ENCODE measurements at places on chromosomes 5 and 9.

- no peak for DNase-seq
Measured at GRCh38 chr5:16733331-16734006, 116.7 kb upstream of the RETREG1 start.

DNA sequence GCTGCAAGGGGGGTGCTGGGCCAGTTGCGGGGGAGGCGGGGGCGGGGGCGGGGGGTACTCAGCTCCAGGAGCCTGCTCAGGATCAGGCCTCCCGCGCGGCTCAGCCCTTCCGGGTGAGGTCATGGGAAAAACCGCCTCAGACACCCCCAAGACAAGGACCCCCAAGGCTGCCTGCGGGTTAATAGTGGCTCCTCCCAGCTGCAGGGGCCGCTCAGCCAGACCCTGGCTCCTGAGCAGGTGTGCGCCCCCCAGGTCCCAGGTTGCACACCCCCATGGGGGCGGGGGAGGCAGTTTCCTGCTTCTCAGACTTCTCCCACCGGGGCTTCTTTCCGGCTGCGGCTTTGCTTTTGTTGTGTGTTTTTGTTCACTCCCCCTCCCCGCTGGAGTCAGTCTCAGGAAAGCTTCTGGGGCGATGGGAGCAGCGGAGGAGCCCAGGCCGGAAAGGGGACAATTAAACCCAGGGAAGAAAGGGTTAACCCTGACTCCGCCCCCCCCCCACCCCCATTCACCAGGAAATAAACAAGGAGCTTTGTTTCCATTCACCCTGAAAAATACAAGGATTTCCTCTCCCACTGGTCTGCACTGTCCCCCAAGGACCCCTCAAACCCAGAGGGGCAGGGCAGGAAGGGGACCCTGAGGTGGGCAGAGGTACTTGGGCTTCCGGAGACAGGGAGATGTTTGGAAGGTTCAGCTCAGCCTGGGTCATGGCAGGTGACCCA is 42.3 kb upstream of the NOTCH1 start:
- DNase-seq: no peak

- peak; percentile 66 for DNase-seq
Measured at GRCh38 chr9:131668439-131669268, 71.2 kb downstream of the RAPGEF1 start.

GRCh38 chr5:111225926-111226325 is 1.7 kb downstream of the CAMK4 start:
- DNase-seq: no peak

DNA sequence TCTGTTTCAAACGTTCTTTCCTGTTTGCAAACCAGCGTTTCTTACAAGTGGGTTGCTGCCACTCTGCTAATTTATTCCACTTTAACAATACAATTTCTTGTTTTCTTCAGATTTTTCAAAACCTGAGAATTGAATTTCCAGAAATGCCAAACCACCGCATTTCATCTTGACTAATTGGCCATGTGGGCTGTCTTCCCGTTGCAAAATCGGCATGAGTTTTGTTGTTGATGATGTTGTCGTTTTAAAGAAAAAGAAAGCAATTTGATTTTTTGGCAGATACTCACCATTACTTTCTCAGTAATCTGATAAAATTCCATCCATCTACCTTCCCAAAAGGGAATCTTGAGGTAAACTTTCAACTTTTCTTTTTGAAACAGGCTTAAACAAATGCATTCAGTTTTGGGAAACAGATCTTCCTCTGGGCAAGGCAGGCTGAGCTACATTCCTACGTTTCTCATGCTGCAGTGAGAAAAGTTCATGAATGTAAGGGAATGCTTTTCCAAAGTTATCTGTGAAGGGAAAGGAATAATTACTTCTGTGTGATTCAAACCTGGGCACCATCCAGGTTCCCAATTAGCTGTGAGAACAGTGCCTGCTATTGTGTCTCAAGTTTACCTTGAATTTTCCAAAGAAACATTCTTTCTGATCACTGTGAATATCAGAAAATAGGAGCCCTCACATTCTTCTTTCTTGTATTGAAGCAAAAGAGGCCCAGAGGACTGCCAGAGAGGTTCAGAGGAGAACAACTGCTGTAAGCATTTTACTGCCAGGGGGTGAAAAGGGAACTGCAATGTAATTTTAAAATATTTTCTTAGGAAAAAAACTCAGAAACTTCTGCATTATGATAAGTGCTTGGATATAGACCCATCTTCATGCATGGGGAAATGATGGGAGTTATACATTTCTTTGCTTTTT is 100.7 kb upstream of the TUT7 start:
- DNase-seq: no peak

GRCh38 chr5:175243441-175243840 is 200.5 kb downstream of the DRD1 start:
- DNase-seq: no peak

DNA sequence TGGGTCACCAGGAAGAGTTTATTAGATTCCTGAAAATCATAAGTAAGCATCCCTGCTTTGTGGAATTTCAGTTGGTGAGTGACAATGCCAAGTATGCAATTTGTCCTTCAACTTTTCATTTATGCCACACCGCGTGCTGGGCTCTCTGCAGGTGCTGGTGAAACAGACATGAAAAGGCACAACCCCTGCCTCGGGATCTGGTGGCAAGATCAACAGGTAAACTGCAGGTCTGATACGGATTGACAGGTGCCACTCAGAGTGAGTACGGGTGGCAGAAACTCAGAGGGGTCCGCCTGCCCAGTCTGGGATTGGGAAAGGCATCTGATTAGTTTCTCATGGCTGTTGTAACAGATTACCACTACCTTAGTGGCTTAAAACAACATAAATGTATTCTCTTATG is 40.5 kb downstream of the BOD1 start:
- no peak for DNase-seq

- no peak for DNase-seq
Measured at GRCh38 chr5:151002681-151003502, 17.5 kb upstream of the GPX3 start.

GRCh38 chr5:100877274-100877673 is 25.8 kb downstream of the ST8SIA4 start:
- DNase-seq: no peak

GRCh38 chr5:142816531-142817430 is 46.6 kb downstream of the ARHGAP26 start:
- no peak for DNase-seq

- no peak for DNase-seq
Measured at GRCh38 chr9:124797343-124798103, 20.6 kb downstream of the OLFML2A start.

- DNase-seq: no peak
Measured at GRCh38 chr5:96294884-96295202, 138.2 kb downstream of the PCSK1 start.

GRCh38 chr9:131624636-131625507 is 79.5 kb downstream of the PRRT1B start:
- no peak for DNase-seq

- DNase-seq: no peak
Measured at GRCh38 chr9:15543047-15543813, 9.6 kb upstream of the CCDC171 start.

DNA sequence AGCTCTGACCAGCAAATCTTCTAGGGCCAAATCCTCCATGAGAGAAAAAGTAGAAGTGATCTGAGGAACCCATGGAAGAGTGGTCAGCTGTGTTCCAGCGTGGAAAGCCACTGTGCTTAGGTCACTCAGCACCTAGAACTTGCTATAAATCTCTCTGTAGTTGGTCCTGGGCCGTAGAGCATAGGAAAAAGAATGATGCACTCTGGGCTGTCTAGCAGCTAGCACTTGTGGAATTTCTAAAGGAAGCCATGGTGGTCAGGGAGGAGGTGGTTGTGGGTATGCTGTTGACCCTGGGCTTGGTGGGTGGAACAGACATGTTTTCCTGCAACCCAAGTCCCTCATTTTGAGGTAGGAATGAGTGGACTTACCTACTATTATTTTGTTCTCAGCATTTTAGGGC is 48.1 kb downstream of the GGTA1 start:
- DNase-seq: no peak

- no peak for DNase-seq
Measured at GRCh38 chr5:151146061-151146460, 11.5 kb downstream of the ANXA6 start.

DNA sequence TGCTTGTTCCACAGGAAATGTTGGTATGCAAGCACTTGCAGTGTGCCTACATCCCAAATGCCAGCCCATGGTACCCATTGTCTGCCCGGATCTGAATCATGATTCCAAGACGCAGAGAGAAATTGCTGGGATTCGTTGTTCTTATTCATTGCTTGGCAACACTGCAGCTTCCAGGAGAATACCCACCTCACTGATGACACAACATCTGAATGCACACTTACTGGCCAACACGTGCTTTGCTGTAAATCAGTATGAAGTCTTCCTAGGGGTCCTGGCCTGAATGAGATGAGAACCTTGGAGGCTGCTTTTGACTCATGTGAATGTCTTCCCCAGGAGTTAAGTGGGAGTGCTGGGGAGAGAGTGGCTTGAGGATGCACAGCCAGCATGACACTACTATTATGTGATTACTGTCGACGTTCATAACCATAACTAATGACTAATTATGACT is 11.6 kb downstream of the SRD5A1 start:
- peak; percentile 38 for DNase-seq

DNA sequence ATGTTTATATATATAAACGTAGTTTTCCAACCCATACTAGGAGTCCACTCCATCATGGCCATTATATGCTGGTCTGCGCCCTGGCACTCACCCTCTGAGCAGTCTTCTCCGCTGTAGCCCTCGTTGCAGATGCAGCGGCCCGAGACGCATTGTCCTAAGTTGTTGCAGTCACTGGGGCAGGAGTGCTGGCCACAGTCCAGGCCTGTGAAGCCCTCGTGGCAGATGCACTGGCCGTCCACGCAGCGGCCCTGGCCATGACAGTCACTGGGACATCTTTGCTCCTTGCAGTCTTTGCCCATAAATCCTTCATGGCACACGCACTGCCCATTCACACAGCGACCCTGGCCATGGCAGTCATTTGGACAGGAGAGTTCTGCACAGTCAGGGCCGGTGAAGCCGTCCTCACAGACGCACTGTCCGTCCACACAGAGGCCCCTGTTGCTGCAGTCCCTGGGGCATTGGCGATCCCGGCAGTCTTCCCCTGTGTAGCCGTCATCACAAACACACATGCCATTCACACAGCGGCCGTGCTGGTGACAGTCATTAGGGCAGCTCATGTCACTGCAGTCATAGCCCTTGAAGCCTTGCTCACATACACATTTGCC is 32.1 kb downstream of the TNC start:
- no peak for DNase-seq

GRCh38 chr9:100489836-100490235 is 16.9 kb downstream of the TMEFF1 start:
- DNase-seq: no peak

GRCh38 chr9:129221233-129221632 is 43.2 kb upstream of the IER5L start:
- peak; percentile 9 for DNase-seq

DNA sequence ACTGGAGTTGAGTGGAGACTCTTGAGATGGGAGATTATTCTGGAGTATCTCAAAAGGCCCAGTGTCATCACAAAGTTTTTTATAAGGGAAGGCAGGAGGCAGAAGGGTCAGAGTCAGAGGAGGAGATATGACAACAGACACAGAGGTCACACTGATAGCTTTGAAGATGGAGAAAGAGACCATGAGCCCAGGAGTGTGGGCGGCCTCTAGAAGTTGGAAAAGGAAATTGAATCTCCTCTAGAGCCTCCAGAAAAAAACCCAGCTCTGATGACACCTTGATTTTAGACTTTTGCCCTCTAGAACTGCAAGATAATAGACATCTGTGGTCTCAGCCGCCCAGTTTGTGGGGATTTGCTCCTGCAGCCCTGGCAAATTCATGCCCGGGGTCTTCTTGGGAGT is 64.8 kb upstream of the SPTLC1 start:
- no peak for DNase-seq

GRCh38 chr9:26833792-26834191 is 58.8 kb downstream of the CAAP1 start:
- DNase-seq: no peak

- DNase-seq: no peak
Measured at GRCh38 chr5:35205186-35205585, 25.1 kb downstream of the PRLR start.

DNA sequence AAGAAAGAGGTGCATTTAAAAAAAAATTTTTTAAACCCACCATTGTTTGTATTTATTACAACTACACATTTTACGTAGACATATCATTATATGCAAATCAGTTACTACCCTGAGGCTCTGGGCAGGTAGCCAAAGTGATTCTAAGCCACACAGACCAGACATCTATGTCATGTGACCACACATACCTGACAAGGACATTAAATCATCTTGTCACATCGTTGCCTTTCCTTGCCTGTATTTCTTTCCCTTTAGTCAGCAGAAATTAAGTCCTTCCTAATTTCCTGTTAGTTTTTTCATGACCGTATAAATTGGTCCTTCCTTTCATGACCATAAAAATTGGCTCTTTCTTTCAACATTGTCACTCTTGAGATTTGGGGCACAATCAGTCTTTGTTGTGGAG is 134.2 kb upstream of the MARCHF11 start:
- no peak for DNase-seq

GRCh38 chr5:67807439-67807888 is 408.1 kb upstream of the PIK3R1 start:
- DNase-seq: no peak

GRCh38 chr9:131296460-131296859 is 6.9 kb downstream of the PLPP7 start:
- DNase-seq: no peak

- no peak for DNase-seq
Measured at GRCh38 chr9:121518634-121519033, 19.0 kb upstream of the GGTA1 start.

GRCh38 chr9:129399634-129399990 is 221.3 kb downstream of the C9orf50 start:
- no peak for DNase-seq

- DNase-seq: peak; percentile 8
Measured at GRCh38 chr5:118095115-118095514, 893.2 kb downstream of the DTWD2 start.

GRCh38 chr9:117466111-117466510 is 51.3 kb upstream of the ASTN2 start:
- DNase-seq: no peak

DNA sequence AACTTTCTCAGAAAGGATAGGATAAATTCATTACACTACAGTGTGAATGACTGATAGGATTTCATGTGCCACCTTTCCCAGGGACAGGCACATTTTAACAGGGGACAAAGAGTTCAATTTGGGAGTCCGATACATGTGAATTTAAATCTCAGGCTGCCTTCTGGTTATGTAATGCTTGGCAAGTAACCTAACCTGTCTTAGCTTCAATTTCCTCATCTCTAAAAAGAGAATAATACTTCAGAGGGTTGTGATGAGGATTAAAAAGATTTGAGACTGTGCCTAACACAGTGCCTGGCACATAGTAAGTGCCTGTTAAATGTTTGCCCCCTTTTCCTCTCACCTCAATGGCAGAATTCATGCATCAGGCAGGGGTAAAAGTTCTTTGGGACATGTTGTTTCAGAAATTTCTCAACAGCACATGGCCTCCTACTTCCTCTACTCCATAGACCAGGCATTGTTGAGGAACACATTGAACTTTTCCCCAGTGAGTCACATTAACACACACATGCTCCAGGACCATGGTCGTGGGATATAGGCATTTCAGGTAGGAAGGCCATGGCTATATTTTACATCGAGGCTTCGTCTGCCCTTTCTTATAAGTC is 94.6 kb upstream of the EGFLAM start:
- DNase-seq: no peak

All from astrocyte of the cerebellum (primary cell).